Activated T-helper 2 cell treated with anti-CD3 and anti-CD28 coated beads, Interferon-gamma antibody, Interleukin-2, Interleukin-4, amounts not matched to agents 10 μg/mL and 5 μg/mL and 100 μg/mL, durations not matched to agents 14 hours and 24 hours and 36 hours (primary cell): ENCODE measurements at places on chromosomes 11 and 22. TPM values are rescaled to one million over a fixed set of nuclear protein-coding genes. Genes with fewer than 3 reads are reported as not detected.

SCUBE2 gene
- total RNA-seq = 0.18 TPM in 1 of 2 replicates, not detected in the other

CARD16 gene
- total RNA-seq = 5.2 and 5.8 TPM in 2 replicates

NTM gene
- not detected in 2 replicates for total RNA-seq

DNA sequence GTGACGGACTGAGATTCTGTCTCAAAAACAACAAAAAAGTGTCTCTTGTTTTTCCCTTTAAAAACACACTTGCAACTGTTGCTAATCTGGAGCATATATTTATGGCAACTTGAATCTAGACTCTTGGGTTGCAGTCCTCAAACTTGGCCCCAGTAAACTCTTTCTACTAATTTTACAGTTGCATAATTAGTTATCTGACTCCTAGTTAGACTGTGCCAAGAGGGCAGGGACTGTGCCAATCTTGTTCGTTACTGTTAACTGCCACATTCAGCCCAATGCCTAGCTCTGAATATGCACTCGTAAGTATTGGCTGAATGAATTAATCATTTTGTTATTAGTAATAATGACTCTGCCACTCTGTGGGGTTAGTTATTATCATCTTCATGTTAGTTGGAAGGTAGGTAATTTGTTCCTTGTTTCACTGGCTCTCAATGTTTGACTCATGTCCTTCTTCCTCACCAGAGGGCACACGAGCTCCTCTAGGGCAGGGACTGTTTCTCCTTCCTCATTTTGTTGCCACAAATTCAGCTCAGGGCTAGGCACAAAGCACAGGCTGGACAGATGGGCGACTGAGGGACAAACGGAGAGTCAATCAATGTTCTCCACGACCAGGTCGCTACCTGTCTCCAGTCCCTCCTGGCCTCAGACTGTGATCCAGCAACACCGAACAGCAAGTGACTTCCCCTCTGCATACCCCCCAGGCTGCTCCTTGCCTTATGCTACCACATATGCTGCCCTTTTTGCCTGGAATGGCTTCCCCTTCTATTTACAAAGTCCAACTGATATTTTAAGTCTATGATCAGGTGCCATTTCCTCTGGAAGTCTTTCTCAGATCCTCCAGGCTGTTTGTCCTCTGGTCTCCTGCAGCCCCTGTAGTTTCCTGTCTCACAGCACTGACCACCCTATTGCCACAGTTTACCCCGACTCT, 9.0 kb downstream of the CLPB start:
- peaks cover 8% of the 10 kb centered on the region for H3K4me1 ChIP-seq
- peaks cover 18% of the 10 kb centered on the region for H3K36me3 ChIP-seq
- peak overlapping the region; percentile 5 for H3K27ac ChIP-seq

DNA sequence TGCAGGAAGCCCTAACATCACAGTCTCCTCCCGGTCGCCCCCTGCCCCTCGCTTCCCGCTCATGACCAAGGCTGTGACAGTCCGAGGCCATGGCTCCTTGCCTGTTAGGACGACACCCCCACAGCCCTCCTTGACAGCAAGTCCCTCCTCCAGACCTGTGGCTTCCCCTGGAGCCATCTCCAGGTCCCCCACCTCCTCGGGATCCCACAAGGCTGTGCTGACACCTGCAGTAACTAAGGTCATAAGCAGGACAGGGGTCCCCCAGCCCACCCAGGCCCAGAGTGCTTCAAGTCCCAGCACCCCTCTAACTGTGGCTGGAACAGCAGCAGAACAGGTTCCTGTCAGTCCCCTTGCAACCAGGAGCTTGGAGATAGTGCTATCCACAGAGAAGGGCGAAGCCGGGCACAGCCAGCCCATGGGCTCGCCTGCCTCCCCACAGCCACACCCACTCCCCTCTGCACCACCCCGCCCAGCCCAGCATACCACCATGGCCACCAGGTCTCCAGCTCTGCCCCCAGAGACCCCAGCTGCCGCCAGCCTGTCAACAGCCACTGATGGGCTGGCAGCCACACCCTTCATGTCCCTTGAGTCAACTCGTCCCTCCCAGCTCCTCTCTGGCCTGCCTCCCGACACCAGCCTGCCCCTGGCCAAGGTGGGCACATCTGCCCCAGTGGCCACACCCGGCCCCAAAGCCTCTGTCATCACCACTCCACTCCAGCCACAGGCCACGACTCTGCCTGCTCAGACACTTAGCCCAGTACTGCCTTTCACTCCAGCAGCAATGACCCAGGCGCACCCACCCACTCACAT, 63.2 kb downstream of the OTOG start:
- no peaks in the 10 kb centered on the region for H3K36me3 ChIP-seq
- no peak overlapping the region for H3K27ac ChIP-seq
- DNase-seq = no peak
- H3K27me3 ChIP-seq = peaks cover 4% of the 10 kb centered on the region
- no peak overlapping the region for H3K4me3 ChIP-seq

DNA sequence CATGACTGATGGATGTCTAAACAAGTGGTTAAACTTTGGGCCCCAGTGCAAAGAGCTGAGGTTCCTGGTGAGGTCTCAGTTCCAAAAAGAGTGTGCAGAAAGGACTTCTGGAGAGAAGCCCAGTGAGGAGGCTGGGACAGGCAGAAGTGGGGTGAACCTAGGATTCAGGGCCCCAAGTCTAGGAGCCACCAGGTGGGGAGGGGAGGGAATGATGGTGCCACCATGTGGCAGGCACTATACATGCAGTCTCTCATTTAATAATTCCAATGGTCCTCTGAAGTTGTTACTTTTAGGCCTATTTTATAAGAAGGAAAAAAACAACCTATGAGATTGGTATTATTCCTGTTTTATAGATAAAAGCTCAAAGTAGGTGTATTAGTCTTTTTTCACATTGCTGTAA, 102.0 kb downstream of the INSC start:
- no peaks in the 10 kb centered on the region for H3K36me3 ChIP-seq
- H3K4me1 ChIP-seq = no peaks in the 10 kb centered on the region
- H3K4me3 ChIP-seq = no peak overlapping the region
- no peak overlapping the region for H3K27ac ChIP-seq
- DNase-seq = no peak

DNA sequence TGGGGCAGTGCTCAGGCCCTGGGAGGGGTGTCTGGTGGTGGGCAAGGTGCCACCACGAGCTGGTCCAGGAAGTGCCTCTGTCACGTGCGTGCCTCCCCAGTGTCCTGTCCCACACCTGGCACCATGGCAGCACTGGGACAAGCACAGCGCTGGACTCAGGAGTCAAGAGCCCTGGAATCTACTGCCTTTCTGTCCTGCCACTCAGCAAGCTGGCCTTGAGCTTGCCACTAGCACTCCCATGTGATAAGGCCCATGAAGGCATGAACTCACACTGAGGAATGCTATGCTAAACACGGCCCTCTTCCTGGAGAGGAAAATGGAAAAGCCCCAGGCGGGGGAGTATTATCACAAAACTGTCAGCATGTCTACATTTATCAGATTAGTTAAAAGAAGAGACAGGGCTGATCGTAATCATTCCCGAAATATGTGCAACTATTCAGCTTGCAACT, 50.7 kb upstream of the SLC35C1 start:
- H3K4me1 ChIP-seq = no peaks in the 10 kb centered on the region
- no peaks in the 10 kb centered on the region for H3K36me3 ChIP-seq
- no peak overlapping the region for H3K4me3 ChIP-seq
- H3K27ac ChIP-seq = no peak overlapping the region
- H3K27me3 ChIP-seq = peaks cover 7% of the 10 kb centered on the region
- no peak for DNase-seq

DNA sequence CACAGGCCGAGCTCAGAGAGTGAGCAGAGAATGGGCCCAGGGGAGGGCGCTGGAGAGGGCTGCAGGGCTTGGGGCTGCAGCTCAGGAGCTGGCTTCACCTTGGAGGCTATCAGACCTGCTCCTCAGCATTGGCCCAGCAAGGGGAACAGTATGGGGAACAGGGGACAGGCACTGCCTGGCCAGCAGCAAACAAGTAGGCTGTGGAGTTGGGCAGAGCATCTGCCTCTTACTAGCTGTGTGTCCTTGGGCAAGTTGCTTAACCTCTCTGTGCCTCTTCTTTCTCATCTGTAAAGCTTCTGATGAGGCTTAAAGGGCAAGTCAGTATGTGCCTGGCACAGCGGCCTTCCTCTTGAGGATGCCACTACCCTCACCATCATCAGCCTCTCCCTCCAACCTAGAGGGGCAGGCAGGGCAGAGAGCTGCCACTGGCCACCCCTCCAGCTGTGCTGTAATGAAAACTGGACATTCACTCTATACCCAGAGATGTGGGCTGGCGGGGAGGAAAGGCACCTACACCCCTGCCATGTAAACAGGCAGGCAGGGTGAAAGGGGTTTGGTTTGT, 7.5 kb upstream of the CDKN1C start:
- H3K36me3 ChIP-seq = no peaks in the 10 kb centered on the region
- peak overlapping the region; percentile 72 for H3K27ac ChIP-seq
- H3K4me1 ChIP-seq = peaks cover 14% of the 10 kb centered on the region
- no peak for DNase-seq

DNA sequence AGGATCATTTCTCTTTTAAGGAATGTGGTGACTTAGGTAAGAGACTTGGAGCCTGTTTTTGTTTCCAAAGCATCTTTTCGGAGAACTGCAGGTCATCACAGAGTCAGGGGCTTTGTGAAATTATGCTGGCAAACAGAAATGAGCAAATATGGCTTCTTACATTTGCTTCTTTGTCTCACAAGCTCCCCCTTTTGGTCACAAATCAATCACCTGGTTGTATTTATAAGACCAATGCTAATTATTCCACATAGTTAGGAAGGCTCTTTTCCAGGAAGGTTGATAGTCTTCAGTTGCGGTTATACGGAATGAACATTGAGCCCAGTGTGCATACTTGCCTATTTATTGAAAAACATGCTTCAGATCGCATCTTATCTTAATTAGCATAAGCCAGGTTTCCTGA, 34.6 kb upstream of the CEP126 start:
- DNase-seq = no peak
- no peaks in the 10 kb centered on the region for H3K27me3 ChIP-seq
- H3K27ac ChIP-seq = no peak overlapping the region
- H3K4me1 ChIP-seq = no peaks in the 10 kb centered on the region

GRCh38 chr11:14189874-14190273, 169.1 kb downstream of the RRAS2 start:
- no peaks in the 10 kb centered on the region for H3K36me3 ChIP-seq
- DNase-seq = no peak
- peaks cover 2% of the 10 kb centered on the region for H3K27me3 ChIP-seq
- H3K4me3 ChIP-seq = no peak overlapping the region

DNA sequence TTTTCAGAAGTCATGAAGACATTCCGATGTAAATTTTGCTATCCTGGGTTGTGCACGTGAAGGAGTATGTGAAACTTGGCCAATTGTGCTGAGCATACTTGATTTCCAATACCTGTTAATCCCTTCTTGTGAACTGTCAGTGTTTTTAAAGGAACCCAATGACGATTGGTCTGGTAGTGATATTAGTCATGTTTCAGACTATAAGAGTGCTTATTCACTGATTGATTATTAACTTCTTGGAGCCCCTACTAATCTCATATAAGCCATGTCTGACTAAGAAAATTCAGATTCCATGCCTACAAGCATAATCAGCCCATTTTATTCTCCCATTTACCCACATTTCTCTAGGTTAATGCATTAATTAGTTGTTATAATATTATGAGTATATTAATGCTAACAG, 330.8 kb upstream of the MTNR1B start:
- no peaks in the 10 kb centered on the region for H3K36me3 ChIP-seq
- no peak for DNase-seq
- no peaks in the 10 kb centered on the region for H3K27me3 ChIP-seq
- H3K27ac ChIP-seq = no peak overlapping the region

- DNase-seq = no peak
- H3K36me3 ChIP-seq = no peaks in the 10 kb centered on the region
- H3K4me3 ChIP-seq = no peak overlapping the region
- no peaks in the 10 kb centered on the region for H3K27me3 ChIP-seq
- H3K27ac ChIP-seq = no peak overlapping the region
Observed at GRCh38 chr22:25201557-25202273, 2.1 kb downstream of the CRYBB3 start.

DNA sequence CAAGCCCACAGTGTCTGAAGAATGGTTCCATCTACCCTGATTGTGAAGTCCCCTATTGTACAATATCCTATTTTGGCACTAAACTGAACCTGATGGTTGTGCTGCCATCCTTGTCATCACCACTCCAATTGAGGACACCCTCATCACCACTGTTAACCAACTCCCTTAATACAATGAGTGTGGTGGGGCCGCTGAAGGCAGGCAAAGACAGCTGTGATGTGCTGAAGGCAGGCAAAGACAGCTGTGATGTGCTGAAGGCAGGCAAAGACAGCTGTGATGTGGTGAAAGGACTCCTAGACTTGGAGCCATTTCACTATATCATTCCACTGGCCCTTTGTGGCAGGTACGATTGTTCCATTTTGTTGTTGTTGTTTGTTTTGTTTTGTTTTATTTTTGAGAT, 481.6 kb downstream of the SOX6 start:
- no peak overlapping the region for H3K4me3 ChIP-seq
- no peak for DNase-seq
- H3K36me3 ChIP-seq = no peaks in the 10 kb centered on the region
